ENCODE measurements at places on chromosomes 2 and 18.

DNA sequence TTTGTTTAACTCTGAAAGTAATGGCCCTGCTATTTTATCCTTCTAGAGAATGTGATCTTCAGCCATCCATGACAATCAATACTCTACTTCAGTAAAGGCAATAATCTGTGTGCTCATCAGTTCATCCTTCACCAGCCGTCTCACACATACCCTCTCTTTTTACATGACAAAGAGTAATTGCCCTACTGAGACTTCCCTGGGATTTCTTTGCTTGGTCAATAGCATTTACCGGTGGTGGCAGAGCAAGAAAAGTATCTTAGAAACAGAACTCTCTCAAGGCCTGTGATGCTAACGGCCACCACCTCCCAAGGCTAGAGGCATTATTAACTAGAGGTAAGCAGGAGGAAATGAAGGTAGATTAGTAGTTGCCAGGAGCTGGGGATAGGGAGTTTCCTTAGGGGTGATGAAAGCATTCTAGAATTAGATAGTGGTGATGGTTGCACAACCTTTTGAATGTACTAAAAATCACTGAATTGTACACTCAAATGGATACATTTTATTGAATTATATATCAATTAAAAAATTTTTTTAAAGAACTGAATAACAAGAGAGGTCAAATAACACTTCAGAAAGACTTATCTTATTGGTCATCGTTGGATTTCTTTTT, 57.9 kb upstream of the EPC2 start:
- DNase-seq: peak; percentile 5

- DNase-seq: peak; percentile 75
Observed at GRCh38 chr18:63648241-63648640, 4.2 kb upstream of the SERPINB4 start.

DNA sequence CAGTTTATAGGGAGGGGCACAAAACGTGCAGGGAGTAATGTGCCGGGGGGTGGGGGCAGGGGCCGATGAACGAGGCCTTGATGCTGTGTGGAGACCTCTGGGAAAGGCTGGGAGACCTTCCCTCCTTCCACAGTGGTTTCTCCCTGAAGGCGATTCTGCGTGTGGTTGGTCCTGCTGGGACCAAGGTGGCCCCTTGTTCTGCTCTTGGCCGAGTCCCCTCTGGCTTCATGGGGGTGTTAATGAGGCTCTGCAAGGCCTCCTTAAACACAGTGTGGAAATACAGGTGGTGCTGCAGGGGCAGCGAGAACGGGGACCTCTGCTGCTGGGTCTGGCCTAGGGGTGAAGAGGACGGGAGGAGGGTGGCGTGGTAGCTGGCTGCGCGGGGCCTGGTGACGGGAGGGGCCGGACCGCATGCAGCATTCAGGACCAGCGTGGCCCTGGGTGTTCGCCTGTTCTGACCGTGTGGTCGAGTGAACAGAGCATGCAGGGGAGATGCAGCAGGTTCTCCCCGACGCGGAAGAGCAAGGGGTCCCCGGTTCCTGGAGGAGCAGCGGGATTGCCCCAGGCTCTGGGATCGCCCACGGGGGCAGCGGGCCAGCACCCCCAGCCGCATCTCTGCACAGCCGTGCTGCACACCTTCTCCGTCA, 42.1 kb upstream of the KCNG2 start:
- no peak for DNase-seq

DNA sequence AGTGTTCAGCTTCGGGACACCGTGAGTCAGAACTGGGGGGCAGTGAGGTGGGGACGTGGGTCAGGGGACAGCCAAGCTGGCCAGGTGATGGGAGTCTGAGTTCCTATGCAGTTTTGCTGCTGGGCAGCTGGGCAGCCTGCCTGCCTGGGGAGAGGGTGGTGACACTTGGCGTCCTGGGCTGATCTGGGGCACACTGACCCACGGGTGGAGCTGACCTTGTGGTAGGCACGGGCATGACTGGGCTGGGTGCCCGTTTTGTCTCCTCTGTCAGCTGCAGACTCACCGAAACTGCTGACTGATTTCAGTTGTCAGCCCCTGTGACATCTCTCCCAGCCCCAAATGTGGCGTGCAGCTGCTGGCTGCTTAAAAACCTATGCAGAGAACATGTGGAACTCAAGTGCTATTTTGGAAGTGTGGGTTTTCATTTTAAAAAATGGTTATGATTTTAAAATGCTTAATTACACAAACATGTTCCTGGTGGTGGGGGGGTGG, 32.6 kb upstream of the E2F6 start:
- DNase-seq: no peak

- DNase-seq: no peak
Observed at GRCh38 chr2:231883468-231883881, 42.7 kb downstream of the NPPC start.

GRCh38 chr2:96821113-96821675, 5.1 kb downstream of the CNNM3 start:
- DNase-seq: no peak

DNA sequence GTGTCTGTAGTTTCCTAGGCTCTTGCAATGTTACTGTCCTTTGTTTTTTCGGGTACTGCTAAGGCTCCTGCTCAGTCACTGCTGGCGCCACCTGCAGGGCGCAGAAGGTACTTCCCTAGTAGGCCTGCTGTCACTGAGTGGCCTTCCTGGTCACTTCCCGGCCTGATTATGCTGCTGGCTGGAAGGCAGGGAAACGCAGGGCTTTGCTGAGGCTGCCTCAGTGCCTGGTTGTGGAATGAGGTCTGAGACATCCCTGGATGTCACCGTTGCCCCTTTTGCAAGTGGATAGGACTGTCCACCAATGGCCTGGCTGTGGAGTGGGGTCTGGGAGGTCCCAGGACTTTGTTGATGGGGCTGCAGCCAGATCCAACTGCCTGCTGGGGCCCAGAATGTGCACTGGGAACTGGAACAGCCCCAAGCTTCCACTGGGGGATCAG, 13.1 kb downstream of the DAW1 start:
- peak; percentile 66 for DNase-seq

DNA sequence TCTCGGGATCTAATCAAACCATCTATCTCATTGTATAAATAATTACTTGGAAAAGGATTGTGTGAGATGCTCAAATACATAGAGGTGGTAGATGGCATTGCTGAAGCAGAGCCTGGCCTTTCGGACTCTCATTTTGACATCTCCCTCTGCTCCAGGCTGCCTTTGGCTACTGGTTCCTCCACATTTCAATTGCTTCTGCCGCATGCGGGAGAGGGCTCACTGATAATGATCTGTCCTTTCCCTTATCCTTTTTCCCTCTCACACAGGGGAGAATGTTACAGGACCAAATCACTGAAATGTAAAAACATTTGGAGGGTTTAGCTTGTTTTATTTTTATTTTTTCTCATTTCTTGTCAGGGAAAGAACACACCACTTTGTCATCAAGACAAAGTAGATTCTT, 380.6 kb upstream of the UBE2E3 start:
- DNase-seq: no peak

DNA sequence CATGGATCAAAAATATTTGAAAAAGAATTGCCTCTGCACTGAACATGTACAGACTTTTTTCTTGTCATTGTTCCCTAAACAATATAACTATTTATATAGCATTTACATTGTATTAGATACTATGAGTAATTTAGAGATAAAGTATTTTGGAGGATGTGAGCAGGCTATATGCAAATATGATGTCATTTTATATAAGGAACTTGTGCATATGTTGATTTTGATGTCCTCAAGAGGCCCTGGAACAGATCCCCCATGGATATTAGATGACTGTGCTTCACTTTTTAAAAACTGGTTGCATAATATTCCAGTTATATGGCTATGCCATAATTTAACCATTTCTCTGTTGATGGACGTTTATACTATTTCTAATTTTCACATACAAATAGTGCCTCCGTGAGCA, 16.5 kb downstream of the LCLAT1 start:
- DNase-seq: no peak

DNA sequence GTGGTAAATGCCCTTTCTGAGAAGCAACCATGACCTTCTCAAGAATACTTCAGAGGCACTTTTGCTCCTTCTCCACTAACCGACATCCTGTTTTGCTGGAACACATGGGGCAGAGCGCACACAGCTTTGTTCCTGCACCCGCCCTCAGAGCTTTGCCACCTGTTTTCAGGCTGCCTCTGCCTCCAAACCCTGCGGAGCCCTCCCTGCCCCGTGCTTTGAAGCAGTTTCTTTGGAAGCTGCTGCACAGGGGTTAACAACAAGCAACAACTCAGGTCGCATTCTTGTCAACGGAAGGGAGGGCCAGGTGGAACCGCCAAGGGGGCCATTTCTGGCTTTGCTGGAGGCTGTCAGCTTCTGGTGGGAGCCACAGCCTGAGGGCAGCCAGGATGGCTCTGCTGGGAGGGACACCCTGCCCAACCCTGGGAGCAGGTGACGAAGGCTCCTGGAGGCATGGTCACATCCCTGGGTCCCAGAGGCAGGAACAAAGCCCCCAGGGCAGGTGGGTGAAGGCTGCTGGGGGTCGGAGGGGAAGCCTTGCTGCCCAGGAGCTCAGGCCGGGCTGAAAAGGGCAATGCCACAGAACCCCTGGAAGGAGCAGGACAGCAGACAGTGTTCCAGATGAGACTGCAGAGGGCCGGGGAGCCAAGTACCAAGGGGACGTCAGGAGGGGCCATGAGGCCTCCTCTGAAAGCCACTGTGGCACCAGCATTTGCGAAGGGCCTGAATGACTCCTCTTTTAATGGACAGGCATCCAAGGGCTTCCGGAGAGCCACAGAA, 46.8 kb downstream of the MRPS5 start:
- DNase-seq: no peak

DNA sequence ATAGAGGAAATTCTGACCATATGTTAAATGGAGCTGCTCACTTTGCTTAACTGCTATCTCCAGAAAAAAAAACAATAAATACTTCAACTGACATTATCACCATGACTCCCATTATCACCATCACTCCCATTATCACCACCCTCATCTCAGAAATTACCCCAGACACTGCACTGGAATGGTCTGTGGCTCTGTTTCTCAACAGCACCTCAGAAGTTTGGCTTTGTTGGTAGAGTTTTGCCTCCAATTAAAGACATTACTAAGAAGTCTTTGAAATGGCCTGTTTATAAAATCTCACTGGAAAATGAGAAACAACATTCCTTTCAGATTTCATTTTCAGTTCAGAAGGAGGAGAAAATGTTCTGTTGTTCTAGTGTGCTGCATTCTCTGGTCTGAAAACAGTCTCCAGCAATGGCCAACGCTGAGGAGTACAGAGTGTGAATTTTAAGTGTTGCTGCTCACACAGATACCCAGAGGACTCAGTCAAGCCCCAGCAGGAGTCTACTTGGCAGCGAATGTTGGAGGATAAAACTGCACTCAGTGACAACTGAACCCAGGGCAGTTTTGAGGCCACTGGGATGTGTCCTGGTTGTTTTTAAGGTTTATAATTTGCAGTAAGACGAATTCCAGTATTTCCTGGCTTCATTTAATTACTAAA, 364.5 kb upstream of the CDH2 start:
- no peak for DNase-seq

- DNase-seq: no peak
Observed at GRCh38 chr2:233980955-233981561, 63.9 kb downstream of the TRPM8 start.

DNA sequence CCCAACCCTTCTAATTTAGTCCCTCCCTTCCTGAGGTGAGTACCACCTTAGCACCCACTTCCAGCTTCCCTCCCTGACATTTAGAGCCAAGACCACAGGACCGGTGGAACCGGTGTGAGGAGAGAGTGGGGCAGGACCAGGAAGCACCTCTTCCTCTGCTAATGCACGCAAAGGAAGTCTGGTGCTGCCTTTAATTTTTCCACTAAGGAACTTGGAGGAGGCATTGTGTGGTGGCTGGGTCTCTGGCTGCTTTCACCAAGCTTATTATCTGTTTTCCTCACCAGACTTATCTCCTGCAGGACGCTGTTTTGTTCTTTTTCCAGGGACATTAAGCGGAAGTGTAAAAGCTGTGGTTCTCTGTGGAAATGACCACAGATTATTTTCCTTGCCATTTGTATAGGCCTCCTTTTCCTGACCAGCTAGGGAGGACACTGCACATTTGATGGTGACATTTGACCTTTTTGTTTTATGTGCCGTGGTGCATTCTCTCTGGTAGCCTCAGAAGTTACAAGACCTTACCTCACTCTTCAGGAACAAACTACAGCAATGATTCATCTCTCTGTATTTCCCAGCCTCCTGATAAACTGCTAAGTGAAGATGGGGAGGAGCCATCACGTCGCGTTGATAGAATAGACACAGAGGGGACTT, 39.8 kb upstream of the SPTBN1 start:
- DNase-seq: peak; percentile 77

- DNase-seq: no peak
Observed at GRCh38 chr2:224157655-224158054, 118.6 kb upstream of the SERPINE2 start.

DNA sequence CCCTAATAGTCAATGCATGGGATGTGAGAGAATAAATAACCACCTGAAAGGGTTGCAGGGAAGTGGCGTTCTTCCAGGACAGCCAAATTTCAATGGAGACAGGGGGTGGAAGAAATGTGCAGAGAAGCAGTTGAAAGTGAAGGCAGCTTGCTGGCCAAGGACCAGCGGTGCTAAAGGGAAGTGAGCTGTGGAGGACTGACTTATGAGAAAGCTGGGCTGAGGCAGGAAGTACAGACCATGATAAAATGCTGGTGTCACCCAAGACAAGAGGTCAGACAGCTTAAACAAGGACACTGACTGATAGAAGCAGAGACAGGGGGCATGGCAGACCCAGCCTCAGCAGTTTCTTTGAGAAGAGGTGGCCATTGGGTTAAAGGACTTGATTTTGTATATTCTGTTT, 106.7 kb downstream of the DTNB start:
- DNase-seq: no peak

DNA sequence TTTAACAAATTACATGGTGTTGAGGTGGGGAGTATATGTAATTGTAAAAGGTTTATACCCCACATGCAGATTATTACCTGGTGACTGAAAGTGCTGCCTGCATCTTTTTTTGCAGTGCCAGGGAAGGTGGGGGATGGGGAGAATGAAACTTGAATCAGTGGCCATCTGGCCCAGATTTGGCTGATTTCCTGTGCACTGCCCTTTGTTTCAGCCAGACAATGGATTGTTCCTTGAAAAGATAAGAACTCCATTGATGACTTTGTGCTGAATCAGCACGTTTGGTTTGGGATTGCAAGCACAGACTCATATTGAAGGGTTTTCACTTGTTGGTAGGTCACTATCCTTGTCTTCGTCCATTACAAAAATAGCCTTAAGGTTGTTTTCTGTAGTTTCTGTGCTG, 20.9 kb downstream of the GREB1L start:
- no peak for DNase-seq

- peak; percentile 99 for DNase-seq
Observed at GRCh38 chr2:84807063-84807485, 73.8 kb downstream of the TRABD2A start.

GRCh38 chr2:100151310-100151709, 8.9 kb upstream of the AFF3 start:
- no peak for DNase-seq
